EH (cell line): ENCODE measurements at places on chromosomes 5 and 9.
A peak's percentile ranks its signal among the peaks of the same experiment; 100 is the strongest.

DNA sequence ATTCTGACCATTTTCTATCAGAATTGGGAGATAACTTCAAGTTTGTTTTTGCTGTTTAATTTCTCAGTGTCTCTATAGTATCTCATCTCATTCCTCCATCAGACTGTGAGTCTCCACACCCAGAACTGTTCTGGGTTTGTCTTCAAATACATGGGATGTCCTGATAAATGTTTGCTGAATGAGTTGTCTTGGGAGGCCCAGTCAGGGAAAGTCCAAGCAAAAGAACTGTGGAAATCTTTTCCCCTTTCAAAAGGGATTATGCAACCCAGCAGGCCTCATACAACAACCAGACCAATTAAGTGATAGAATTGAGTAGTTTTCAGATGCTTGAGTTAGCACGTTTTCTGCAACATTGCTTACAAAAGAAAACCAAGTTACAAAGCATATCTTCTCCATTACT, 324.4 kb downstream of the BRINP1 start:
- DNase-seq, result peak; percentile 0

GRCh38 chr5:77683171-77683732, 44.7 kb upstream of the OTP start:
- DNase-seq, result no peak

DNA sequence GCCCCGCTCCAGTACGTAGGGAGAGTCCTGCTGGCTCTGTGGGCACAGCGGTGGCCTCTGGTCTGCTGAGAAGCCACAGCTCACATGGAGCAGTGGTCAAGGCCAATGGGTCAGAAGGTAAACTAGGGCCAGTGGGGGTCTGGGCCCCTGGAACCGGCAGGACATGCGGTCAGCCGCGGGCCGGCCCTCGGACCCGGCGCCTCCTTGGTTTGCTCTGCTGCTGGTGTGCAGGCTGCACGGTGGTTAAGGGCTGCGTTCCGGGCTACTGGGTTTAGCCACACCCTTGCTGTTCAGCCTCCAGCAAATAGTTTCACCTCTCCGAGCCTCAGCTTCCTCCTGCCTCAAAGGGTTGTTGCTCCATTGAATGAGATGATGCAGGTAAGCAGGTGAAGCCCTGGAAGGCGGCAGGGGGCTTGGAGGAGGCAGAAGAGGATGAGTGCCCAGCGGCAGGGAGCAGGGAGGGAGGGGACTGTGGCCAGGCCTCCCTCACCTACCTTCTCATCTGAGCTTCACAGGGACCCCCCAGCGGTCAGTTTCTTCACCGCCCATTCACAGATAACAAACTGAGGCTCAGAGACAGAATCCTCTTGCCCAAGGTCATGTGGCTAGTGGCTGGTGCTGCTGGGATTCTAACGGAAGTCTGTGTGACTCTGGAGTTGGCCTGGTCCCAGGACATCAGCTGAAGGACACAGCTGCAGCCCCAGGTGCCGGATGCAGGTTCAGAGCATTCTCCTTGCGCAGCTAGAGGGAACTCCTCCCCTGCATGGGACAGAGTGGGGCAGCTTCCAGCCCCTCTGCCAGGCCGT, 3.7 kb upstream of the COL5A1 start:
- no peak for DNase-seq

GRCh38 chr5:10591159-10591558, 27.3 kb downstream of the ANKRD33B start:
- no peak for DNase-seq

DNA sequence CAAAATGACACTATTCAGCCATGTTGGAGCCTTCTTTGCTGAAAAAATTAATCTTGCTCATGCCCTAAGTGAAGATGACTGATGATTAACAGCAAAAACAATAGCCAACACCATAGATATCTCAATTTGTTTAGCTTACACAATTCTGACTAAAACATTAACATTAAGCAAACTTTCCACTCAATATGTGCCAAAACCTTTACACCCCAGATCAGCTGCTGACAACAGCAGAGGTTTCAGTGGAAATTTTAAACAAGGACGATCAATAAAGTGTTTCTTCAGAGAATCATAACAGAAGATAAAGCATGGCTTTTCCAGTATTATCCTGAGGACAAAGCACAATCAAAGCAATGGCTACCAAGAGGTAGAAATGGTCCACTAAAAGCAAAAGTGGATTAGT, 254.4 kb upstream of the GRAMD2B start:
- DNase-seq, result no peak

DNA sequence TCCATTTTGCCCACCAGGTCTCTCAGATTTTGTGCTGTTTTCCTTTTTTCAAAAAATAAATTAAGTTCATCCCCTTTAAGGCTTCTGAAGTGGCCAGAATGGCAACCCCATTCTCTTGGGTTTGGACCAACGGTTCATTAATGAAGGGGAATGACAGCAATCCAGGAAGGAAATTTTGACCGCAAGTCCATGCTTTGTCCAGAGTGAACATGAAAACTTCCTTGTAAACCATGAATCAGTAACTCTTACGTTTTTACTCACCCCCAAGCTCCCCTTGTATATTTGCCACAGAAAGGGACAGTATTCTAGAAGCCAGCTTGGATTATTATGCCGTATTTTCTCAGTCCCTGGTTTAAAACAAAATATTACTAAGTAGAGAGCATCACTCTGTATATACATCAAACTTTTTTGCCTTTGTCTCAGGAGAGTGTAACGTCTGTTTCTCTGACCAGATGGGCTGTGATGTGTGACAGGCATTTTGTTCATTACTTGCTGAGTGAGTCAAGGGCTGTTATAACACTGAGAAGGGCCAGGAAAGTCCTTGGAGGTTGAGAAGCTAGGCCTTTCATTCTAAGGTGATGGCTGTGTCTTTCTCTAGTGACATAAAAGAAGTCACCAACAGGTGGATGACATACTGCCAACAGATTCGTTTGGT, 148.2 kb downstream of the SMARCA2 start:
- no peak for DNase-seq

GRCh38 chr9:125968714-125969374, 221.7 kb downstream of the PBX3 start:
- no peak for DNase-seq

DNA sequence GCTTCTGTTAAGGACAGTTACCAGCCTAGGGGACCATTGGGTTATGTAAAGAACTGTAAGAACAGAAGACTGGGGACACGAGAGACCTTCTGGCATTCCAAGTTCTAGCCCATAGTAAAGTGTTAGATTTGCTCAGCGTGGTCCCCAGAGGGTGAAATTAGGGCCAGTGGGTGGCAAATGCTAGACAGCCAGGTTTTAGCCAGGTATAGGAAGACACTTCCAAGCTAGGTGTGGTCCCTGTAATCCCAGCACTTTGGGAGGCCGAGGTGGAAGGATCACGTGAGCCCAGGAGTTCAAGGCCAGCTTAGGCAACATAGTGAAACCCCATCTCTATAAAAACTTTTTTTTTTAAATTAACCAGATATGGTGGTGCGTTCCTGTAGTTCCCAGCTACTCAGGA, 34.3 kb downstream of the ATPSCKMT start:
- no peak for DNase-seq

DNA sequence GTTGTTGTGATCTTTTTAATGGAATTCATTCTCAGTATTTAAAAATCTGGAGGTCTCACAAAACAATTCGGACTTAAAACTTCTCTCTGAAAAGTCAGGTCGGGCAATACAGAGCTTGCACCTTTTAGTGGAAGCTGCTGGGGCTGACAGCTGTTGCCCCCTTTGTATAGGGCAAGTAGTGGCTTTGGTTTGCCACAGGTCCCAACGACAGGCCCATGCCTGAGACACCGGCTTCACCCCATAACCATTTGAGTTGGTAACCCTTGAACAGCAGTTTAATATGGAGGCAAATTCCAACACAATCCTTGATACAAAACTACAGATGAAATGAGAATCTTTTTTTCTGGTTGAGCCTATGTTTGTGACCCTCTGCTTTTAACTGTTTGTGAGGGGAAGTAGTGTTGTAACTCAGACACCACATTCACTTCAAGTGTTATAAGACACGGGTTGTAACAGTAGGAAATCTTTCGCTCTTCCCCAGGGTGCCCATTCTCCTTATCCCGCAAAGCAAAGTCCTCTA, 752 bp upstream of the GLRX start:
- no peak for DNase-seq

GRCh38 chr5:140365282-140365681, 5.3 kb downstream of the SLC4A9 start:
- DNase-seq, result no peak

DNA sequence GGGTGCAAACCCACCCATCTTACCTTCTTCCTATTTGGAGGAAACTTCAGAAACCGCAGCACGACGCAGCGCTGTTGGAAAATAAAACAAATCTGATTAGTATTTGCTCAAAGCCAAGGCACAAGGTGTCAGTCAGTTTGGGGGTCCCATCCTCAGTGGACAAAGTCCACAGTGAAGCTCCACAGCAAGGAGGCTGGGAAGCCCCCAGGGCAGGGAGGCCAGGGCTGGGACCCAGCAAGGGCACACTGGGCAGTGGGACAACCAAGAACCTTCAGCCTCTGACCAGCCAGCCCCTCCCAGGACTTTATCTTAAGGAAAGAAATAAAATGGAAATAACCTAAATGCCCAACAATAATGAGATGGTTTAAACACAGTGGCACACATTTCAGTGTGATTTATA, 11.3 kb downstream of the IPPK start:
- DNase-seq, result no peak

DNA sequence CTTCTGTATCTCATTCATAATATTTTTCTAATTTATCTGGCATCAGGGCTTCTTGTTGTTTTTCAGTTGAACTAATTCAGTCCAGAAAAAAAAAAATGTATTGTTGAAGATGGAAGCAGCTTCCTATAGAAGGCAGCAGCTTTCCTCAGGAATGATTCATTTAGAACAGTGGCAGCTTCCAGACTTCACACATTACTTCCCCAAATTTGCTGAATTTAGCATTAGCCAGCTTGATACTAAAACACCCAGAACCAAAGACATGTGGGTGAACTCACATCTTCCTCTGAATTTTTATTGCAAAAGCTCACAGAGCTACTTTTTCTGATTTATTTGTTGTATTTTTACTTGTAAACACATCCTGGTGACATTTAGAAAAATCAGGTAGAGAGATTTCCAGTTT, 53.8 kb downstream of the HCN1 start:
- no peak for DNase-seq

GRCh38 chr5:72020161-72020983, 86.9 kb upstream of the MAP1B start:
- no peak for DNase-seq

DNA sequence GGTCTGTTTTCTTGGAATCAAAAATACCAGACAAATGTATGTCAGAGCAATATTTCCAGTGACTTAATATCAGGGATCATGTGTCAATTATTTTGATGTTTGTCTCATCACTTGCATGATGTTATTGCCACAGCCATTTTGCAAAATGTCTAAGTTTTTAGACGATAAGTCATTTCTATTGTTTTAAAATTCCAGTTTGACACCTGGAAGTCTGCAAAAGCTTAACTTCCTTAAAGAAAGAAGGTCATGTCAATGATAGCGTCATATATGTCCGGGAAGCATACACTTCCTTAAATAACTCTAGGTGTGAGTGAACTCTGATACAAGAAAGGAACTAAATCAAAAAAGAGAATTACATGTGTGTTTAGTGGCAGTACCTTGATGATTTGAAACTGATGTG, 259.5 kb downstream of the EDIL3 start:
- no peak for DNase-seq

- no peak for DNase-seq
Observed at GRCh38 chr5:86623785-86624483, 6.2 kb downstream of the COX7C start.

DNA sequence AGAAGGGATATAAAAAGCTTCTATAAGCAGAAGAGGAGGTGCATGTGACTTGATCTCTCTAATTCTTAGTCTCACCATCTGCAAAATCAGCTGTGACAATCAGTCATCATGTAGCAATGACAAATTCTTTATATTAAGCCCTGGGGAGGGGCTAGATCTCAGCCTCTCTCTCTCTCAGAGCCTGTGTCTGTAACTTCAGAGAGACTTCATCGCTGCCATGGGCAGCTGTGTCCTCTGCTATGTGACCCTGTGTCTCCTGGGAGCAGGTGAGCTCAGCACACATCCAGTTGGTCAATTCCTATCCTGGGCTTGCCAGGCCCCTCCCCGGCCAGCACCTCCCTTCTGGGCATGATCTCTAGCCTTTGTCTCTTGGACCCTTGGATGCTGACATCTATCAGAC, 109.6 kb downstream of the ANKRD18B start:
- no peak for DNase-seq

- peak; percentile 46 for DNase-seq
Observed at GRCh38 chr5:68332556-68332955, 117.0 kb downstream of the PIK3R1 start.

GRCh38 chr5:177498013-177498787, 796 bp upstream of the PDLIM7 start:
- no peak for DNase-seq

- DNase-seq, result no peak
Observed at GRCh38 chr9:87518702-87519335, 21.2 kb downstream of the DAPK1 start.

DNA sequence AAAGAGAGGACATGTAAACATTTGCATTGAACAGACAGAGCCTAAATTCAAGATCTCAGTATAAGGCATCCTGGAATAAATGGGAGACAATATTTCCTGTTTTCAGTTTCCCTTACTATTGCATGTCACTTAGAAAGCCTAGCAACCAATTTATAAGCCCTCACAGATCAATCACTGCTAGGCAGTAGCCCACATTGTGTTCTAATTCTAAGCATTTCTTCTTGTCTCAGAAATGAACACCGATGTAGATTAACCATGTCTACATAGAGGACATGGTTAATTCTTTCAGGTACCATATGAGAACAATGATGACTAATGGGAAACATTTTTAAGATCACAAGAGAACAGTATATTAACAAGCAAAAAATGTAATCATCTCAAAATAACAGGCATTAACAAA, 79.6 kb upstream of the HMHB1 start:
- no peak for DNase-seq

DNA sequence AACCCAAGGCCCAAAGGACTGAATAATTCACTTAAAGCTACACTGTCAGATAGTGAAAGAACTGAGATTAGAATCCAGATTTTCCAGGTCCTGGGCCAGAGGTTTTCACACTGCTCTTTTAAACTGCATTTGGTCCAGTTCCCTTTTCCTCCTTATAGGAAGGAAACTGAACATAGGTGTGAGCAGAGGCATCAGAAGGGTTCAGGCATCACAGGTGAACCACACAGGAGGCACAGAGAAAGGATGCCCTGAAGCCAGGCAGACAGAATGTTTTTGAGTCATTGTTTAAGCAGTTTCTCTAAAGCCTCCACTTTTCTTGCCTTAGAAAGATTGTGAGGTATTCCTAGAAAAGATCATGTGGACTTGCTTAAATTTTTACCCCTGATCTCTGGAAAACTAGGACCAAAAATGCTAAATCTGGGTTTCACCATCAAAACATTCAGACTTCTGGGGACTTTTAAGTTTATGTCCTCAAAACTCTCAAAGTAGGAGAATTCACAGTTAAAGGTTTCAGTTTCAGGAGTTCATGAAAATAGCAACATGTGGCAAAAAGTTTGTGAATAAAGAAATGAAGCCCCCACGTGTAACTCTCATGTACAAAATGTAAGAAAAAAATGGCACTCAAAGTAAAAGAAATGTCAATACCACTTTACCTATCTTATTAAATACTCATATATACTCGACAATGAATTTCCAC, 386.1 kb downstream of the NTRK2 start:
- DNase-seq, result no peak
